ENCODE measurements at places on chromosomes 11 and 22.

DNA sequence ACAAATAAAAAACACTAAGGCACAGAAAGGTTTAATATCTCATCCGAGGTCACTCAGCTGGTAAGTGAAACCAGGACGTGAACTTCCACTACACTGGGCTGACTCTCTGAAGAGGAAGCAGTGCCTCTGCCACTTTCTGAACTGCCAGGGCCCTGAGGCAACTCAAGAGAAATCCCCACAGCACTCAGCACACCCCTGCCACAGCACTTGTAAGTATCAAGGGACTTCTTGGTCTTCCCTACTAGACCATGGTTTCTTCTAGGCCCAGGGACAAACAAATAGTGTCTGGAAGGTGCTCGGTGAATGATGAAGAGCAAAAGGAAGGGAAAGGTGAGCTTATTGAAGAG, 49.7 kb downstream of the RPL27A start:
- no peak for DNase-seq

- DNase-seq = no peak
Measured at GRCh38 chr11:87870086-87870485, 305.2 kb downstream of the RAB38 start.

DNA sequence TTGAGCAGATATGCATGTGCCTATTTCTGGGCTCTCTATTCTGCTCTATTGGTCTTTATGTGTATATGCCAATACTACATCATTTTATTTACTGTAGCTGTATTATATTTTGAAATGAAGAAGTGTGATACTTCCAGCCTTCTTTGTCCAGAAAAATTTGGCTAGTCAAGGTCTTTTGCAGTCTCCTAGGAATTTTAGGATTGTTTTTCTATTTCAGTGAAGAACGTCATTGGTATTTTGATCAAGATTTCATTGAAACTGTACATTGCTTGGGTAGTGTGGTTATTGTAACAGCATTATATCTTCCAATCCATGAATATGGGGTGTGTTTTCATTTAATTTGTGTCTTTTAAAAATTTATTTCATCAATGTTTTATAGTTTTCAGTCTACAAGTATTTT, 400.3 kb downstream of the AASDHPPT start:
- DNase-seq = no peak

- DNase-seq = no peak
Measured at GRCh38 chr22:50016988-50017700, 4.6 kb upstream of the IL17REL start.
